Stromal cell of bone marrow (primary cell): ENCODE measurements at places on chromosomes 3 and 15.

GRCh38 chr15:26841941-26842340, 24.9 kb upstream of the GABRA5 start:
- DNase-seq = no peak

DNA sequence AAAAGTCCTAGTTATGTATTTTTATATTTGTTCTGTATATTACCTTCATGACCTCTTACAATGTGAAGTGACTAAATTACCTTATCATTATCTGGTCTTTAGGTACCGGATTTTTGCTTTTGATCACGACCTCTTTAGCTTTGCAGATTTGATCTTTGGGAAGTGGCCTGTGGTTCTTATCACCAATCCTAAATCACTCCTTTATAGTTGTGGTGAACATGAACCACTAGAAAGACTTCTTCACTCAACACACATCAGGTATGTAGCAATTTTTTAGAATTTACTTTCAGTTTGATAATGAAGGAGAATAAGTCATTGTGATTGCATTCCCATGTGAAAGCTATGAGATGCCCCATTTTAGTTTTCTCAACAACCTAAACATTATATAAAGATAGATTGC, 18.3 kb downstream of the TMEM62 start:
- no peak for DNase-seq

DNA sequence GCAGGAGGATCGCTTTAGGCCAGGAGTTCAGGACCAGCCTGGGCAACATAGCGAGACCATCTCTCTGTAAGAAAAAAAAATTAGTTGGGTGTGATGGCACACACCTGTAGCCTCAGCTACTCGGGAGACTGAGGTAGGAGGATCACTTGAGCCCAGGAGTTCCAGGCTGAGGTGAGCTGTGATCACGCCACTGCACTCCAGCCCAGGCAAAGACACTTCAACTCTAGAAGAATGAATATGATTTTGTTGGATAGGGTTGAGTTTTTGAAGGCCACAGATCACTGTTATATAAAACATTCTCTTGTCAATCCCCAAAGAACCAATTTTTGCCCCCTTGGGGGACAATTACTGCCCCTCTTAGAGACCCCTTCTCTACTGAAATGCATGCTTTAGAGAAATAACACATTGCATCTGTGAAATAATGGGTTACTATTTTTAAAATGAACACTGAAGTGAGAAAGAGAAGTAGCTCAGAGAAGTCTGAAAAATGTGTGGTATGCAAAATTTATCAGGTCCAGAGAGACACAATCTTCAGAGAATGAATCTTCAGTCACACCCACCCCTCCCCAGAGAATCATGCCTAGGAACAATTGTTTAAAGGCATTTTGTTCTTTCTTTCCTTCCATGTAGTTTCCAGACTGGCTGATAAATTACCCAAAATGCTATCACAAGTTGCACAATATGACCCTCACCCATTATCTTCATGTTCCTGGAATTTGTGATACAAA, 42.7 kb downstream of the METTL6 start:
- DNase-seq = no peak

- DNase-seq = no peak
Measured at GRCh38 chr15:75452865-75453702, 1.6 kb upstream of the SIN3A start.

GRCh38 chr3:61015859-61016258, 235.4 kb downstream of the FHIT start:
- no peak for DNase-seq

GRCh38 chr3:96430079-96430478, 384.3 kb upstream of the EPHA6 start:
- DNase-seq = no peak

GRCh38 chr3:154602241-154602640, 172.3 kb upstream of the GPR149 start:
- DNase-seq = no peak

DNA sequence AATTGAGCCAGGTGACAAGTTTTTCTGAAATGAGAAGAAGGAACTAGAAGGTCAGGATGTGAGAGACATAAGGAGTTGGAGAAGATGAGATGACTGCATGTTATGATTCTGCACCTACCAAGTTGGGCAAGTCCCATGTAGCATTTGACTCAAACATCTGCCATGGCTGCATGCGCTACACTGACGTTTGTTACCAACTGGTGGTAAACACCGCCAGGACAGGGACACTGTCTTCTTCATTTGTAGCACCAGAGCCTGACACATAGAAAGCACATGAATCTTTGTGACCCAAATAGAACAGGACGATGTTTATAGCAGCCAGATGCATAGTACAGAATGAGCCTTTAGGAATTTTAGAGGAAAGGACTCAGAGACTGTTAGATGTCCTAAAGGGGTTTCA, 236.7 kb downstream of the MYRIP start:
- DNase-seq = no peak

- no peak for DNase-seq
Measured at GRCh38 chr15:74235962-74236361, at the start of gene CCDC33. Gene CCDC33 (plus strand): TSS chr15:74236326. CDS start chr15:74236720, 394 bp downstream.

- DNase-seq = no peak
Measured at GRCh38 chr15:81024265-81024872, 23.6 kb downstream of the TLNRD1 start.

GRCh38 chr15:31367730-31368344, 41.2 kb downstream of the KLF13 start:
- no peak for DNase-seq

- DNase-seq = no peak
Measured at GRCh38 chr15:94930960-94931359, 699.6 kb downstream of the MCTP2 start.

- DNase-seq = no peak
Measured at GRCh38 chr3:188975600-188976314, 196.0 kb upstream of the TPRG1 start.

DNA sequence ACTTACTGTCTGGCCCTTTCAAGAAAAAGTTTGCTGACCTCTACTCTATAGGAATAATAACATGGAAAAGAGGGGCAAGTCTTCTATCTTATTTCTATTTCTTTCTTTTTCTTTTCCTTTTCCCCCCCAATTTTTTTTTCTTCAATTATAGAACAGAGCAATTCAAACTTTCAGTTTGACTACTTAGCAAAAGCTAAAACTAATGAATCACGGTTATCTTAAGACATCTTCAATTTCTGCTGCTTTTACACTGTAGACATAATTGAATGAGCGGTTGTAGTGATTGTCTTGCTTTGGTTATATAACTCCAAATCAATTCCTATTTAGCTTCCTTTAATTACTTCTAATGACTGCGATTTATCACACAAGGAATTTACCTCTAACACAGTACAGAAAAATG, 74.3 kb upstream of the P2RY1 start:
- DNase-seq = no peak

- DNase-seq = no peak
Measured at GRCh38 chr15:71971905-71972304, 146.0 kb downstream of the MYO9A start.

- no peak for DNase-seq
Measured at GRCh38 chr3:121463745-121464144, 82.0 kb downstream of the POLQ start.

DNA sequence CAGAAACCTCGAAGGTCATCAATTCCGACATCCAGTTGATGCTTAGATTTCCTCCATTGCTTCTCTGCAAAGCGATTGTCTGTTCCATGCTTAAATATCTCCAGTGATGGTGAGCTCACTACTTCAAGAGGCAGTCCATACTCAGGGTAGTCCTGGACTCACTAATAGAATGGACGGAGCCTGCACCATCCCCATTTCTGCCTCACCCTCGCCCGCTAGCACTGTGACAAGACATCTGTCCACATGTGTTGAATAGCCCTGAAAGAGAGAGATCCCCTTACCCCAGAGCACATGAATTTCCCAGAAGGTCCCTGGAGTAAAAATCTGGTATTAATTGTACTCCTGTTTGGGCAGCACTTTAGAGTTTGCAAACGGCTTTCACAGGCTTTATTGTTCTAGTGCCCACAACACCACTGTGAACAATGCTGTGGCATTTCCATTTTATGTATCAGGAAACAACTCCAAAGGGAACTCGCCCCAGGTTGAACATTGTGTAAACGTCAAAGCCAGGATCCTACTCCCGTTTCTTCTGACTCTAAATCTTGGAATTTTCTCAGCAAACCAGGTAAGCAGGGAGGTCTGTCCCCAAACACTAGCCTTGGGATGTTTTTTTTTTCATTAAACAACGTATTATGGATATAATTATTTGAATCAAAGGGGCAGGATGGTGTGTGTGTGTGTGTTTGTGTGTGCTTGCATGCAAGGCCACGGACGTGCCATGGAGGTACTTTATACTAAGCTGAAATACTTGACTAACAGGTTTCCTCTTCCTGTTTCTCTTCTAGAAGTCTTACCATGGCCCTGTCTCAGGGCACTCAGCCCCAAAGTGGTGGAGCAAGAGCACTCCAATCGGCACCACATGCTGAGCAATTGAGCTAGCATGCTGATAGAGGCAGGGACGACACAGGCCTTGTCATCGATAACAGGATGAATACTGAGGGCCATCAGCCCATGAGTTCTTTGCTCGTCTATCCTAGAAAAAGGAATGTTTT, 198.3 kb downstream of the OPA1 start:
- no peak for DNase-seq

GRCh38 chr15:95087253-95087609, 855.9 kb downstream of the MCTP2 start:
- no peak for DNase-seq

DNA sequence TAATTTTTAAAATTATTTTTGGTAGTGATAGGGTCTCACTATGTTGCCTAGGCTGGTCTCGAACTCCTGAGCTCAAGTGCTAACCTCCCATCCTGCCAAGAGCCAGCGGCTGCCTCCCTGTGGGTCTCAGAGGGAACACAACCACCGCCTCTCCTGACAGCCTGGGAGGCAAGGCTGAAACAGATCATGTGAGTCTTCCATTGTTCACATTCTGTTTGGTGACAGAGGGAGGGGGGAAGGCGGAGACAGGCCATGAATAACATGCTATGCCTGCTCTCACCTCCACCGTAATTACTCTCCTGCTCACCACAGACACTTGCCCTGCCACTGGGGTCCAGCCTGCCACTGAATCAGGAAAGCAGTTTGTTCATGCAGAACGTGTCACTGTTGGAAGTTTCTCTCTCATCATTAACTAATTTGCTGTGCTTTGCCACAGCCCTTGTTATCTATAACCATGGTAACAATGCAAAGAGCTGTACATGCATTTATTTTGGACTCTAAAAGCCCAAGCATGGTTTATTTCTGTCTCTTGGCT, 78.4 kb upstream of the RASGRF1 start:
- no peak for DNase-seq

GRCh38 chr15:40398413-40398873, 7.2 kb upstream of the IVD start:
- no peak for DNase-seq

GRCh38 chr3:138849222-138849940, 14.7 kb upstream of the PIK3CB start:
- no peak for DNase-seq

DNA sequence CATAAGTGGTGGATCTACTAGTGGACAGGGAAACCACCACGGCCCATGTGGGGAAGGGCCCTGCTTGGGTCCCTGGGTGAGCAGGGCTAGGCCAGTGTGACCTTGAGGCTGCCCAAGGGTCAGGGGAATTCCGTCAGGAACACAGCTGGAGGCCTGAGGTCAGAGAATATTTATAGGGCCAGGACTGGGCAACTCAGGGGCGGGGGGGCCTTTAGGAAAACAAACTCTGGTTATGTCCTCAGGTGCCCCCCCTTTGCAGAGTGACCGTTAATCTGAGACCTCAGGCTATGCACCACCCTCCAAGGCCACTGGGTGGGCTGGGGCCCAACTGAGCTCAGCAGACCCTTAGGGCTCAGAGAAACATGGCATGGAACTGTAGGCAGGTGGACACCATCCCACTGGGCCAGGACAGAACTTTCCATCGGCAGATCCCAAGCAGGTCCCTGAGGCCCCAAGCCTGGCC, 2.5 kb downstream of the TWF2 start:
- no peak for DNase-seq

DNA sequence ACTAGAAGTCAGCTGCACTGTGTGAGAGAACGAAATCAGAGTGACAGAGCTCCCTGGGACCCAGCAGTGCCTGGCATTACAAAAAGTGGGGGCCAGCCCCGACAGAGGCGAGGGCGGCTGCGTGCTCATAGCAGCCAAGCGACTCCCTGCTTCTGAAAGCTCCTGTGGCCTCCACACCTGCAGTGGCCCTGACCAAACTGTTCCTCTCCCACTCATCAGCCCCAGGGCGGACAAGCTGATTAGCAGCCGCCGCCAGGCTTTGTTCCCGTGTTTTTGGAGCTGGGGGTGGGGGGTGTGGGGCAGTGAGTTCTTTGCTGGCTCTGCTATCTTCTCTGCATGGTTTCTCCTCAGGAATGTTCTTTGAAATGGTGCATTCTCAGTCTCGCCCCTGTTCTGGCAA, 58.1 kb downstream of the DGKG start:
- DNase-seq = no peak

GRCh38 chr3:30520699-30521098, 85.7 kb upstream of the TGFBR2 start:
- DNase-seq = no peak

- DNase-seq = peak; percentile 76
Measured at GRCh38 chr3:120429921-120430361, 20.9 kb downstream of the FSTL1 start.

DNA sequence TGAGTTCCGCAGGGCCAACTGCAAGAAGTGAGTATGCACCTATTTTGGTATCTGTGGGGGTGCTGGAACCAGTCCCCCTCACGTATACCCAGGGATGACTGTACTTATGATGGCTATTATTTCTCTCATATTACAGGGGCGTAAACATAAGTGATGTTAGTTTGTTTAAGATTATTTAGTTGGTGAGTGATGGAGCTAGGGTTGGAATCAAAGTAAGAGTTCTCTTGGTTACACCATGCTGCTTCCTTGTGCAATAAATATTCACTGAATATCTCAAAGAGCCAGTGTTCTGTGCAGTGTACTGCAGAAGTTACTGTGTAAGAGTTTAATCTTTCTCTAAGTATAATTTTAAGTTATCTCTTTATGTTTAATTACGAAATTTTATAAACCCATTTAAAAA, 12.8 kb upstream of the UTS2B start:
- DNase-seq = no peak

DNA sequence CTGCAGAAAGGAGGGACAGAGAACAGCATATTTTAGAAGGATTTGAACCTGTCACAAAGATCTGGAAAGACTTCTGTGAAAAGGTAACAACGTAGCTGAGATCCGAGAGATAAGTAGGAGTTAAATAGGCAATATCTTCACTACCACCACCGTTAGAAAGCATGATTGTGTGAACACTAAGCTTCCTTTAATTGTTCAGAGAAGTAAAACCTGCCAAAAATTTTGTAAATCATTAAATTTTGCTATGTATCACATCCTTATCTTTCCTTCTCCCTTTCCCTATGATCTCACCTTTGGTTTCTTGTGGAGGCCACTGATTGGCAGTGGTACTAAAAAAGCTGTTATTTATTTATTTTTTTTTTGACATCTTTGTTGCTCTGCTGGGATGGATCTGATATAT, 346.9 kb downstream of the NLGN1 start:
- no peak for DNase-seq

DNA sequence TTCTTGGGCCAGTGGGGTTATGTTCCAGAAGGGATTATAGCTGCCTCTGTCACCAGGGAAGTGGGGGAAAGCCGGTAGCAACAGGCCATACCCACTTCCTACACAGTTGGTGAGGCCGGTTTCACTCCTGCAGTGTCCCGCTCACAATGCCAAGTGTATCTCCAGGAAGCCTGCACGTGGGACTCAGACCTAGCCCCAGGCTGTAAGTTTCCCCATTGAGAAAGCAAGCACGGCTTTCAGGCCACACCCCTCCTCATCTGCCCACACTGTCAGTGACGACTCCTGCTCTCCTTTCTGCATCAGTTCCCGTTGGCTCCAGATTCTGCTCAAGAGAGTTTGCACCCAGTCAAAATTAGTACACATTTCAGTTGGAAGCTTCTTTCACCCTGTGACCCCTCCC, 51.6 kb upstream of the CPOX start:
- no peak for DNase-seq
